ENCODE measurements at places on chromosomes 5 and 9.

DNA sequence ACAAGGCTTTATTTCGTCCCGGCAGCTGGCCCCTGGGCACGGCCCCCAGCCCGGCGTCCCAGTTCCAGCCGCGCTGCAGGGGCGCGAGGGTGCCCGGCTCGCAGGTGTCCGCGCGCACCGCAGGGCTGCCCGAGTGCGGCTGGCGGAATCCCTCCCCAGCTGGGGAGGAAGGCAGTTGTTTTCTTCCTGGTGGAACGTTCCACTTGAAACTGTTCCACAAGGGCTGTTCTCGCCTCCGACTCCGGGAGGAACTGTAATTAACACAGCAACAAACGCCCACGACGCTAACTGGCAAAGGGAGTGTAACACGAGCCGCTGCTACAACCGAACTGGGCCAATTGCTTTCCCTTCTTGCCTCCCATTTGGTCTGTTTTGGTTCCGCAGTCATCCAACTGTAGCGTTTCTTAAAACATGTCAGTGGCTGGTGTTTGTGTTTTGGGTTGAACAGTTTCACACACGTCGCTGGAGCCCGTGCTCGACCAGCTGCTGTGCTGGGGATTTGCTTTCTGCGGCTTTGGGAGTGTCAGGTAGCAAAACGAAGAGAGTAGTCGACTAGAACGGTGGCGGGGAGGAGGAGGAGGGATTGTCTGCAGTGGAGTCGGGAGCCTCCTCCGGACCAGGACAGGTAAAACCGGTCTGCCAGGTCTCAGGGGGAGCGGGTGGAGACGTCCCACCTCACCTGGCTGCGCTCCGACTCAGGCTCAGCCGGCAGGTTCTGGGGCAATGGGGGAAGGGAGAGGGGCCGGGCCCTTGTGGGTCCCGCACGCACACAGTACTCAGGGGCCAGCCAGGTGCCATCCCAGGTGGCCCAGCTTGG, 131.6 kb upstream of the NIPBL start:
- DNase-seq = no peak

DNA sequence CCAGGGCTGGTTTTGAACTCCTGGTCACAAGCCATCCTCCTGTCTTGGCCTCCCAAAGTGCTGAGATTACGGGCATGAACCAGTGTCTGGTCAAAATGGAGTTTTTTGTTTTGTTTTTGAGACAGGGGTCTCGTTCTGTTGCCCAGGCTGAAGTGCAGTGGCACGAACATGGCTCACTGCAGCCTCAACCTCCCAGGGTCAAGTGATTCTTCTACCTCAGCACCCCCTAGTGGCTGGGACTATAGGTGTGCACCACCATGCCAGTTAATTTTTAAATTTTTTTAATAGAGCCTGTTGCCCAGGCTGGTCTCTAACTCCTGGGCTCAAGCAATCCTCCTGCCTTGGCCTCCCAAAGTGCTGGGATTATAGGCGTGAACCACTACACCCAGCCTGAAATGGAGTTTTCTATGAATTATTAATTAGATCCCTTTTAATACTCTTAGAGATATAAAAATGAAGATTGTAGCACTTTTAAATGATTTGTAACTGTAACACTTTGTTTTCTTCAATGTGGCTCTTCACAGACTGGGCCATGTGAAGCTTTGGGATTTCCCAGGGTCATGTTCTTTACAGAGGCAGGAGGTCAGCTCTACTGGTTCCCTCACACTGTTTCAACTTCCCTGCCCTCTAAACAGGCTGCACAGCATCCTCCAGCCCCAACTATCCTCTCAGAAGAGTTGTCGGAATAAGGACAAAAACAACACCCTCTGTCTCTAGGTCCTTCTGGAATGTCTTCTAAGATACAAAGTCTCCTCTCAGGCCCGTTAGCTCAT, 32.7 kb upstream of the SPARC start:
- no peak for DNase-seq

DNA sequence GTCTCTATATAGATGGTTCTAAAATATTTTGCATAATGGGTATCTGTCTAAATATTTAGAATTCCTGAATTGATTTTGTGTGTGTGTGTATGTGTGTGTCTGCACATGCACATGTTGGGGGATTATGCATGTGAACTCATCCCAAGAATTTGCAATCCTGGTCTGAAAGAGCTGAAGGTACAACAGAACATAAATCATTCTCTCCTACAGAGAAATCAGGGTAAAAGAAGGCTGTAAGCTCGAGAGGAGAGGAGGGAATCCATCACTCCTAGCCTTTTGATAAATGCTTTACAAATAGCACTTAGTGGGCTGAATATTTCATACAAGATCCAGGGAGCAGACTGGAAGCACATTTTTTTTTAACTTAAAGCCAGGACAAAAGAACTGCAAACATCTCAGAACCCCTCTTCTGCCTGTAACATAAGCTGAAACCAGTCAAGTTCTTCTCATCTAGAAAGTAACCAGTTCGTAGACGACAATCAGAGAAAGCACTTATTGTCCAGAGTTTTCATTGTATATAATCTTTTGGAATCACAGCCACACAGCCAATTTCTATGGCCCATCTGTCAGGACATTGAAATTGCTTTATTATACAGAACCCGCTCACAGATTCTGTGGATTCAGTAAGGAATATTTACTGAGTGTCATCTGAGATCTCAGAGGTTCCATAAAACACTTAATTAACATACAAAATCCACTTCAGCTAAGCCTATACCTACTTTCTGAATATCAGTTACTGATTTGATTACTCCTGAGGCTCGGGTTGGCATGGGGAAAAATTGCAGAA, 541.4 kb upstream of the ZNF462 start:
- DNase-seq = no peak

DNA sequence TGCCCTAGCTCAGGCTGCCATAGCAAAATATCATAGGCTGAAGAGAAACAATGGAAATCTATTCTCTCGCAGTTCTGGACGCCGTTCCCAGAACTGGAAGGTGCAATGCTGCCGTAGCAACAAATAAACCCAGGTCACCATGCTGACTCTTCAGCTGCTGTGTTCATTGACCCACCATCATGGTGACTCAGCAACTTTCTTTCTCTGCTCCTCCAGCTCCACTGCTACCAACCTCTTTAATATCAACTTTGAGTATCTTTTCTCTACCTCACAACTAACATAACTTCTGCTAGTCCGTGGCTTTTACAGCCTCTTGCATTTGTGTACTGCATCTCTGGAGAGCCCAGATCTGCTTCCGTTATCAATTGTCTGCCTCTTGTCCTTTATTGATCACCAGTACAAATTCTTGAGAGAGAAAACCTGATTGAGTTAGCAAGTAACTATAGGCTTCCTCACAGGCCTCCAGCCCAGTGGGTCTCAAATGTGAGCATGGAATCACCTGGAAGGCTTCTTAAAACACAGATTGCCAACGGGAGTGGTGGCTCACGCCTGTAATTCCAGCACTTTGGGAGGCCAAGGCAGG, 47.3 kb upstream of the SLC30A5 start:
- DNase-seq = no peak

- no peak for DNase-seq
These were observed 242.9 kb downstream of the MCTP1 start for GRCh38 chr5:95042037-95042436.

DNA sequence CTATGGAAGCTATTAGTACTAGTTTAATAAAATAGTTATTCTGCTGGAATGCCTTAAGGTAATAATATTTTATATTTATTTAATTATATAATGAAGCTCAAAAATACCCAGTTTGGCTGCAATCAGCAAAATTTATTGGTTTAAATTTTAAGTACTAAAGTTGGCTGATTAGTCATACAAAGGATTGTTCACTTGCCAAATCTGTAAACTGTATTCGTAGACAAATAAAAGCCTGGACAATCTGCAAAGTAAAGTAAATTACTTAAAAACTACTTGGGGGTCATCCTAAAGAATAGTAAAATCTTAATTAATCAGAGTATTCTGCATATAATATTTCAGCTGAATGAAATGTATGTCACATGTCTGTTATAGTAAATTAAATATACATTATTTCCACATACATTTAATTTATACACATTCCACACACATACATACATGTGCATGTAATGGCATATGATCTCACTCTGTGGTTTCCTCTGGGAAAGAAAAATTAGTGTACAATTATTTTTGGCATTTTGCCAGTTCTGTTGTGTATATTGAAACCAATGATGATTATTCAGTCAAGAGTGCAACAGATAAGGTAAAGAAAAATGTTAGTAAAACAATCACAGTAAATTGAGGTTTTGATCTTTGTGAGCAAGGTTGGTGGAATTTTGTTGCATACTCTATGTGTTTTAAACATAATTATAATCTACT, 455.9 kb downstream of the CDH9 start:
- no peak for DNase-seq

- DNase-seq = no peak
These were observed 18.1 kb downstream of the GRXCR2 start for GRCh38 chr5:145854651-145855258.

- no peak for DNase-seq
These were observed 71.0 kb downstream of the NREP start for GRCh38 chr5:111685969-111686368.

DNA sequence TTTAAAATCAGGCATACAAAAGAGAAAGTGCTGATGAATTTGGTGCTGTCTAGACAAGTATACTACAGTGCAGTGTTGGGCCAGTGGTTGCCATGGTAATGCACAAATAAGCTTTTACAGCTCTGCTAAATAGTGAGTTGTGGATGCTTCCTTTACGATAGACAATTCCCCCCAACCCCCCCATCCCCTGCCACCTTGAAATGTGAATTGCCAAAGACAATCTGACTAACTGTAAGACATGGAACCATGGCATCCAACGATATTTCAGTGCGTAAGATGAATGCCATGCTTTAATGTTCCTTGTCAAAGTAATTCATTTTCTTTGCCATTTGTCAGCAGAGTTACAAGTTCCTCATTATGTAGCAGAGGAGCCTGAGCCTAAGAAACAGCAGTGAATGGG, 91.5 kb upstream of the NREP start:
- no peak for DNase-seq

DNA sequence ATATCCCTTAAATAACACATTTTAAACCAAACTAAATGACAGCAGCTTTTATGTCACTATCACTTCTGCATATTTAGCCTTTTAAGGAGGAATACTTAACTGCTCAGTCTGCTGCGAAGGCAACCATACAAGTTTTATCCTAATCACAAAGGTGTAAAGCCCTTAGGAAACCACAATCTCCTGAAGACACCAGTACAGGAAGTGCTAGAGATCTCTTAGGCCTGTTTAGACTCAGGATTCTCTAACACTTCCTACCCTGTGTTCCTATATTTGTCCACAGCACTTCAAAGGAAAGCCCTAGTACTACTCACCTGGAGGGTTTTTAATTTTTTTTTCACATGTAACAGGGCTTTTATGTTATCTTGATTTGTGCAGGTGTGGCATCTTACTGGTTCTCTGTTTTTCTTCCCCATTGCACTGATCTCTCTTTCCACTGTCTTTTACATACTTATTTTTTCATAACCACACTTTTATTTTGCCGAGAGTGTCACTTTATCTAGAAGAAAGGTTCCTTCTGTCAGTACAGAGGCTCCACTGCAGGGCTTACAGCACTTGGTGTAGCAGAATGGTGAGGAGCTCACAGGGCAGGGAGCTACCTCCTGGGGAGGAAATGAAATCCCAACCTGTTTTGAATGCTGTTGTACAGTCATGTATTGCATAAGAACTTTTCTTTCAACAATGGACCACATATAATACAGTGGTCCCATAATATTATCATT, 1060.6 kb upstream of the ACO1 start:
- no peak for DNase-seq

DNA sequence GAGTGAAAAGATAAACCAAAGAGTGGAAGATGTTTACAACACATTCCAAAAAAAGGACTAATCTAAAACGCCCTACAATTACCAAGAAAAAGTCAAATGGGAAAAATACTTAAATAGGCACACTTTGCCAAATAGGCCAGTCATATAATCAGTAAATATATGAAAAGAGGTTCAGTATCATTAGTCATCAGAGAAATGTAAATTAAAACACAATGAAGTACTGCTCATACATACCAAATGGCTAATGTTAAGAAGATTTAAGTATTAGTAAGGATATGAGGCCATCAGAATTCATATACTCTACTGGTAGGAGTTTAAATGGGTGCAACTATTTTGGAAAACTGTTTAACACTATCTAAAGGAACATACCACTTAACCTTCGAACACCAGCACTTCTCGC, 47.6 kb downstream of the ZDHHC21 start:
- DNase-seq = no peak

All from stimulated activated CD8-positive, alpha-beta memory T cell treated with anti-CD3 and anti-CD28 coated beads, Interleukin-7, amount 100 ng/mL, for 4 hours (primary cell).